WERI-Rb-1 (cell line): ENCODE measurements at places on chromosomes 11 and 22.

DNA sequence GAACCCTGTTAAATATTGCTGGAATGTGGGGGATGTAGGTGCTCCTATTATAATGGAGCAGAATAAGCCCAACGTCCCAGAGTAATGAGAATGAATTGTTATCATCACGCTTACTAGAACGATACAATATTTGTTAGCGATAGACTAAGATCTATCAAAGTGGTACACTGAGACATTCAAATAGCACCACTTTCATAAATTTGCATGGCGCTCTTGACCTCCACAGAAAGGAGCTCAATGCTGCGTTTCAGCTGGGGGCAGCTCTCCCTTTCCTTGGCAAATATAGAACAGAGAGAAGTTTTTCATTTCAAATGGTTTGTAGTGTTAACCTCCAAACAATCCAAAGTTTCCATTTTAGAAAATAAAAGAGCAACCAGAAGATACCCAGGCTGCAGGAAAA lies 38.2 kb upstream of the BLID start:
- DNase-seq, result no peak

GRCh38 chr11:83736684-83737083 lies 450.5 kb upstream of the CCDC90B start:
- no peak for DNase-seq

DNA sequence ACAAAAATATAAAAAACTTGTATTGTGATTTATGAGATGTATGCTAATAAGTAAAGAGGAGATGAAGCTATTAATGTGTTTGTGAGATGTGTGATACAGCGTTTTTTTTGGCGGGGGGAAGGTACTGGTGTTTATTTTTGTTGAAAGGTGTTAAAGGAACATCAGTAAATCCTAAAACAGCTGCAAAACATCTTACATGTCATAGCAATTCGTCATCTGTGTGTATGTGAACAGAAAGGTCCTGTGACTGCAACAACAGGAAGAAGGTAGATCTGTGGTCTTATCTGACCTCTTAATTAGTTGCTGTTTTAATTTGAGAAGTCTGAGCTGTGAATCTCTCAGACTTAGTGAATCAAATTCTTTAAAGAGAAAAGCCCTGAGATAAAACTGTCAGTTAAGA lies 1041.1 kb downstream of the JRKL start:
- no peak for DNase-seq

- peak; percentile 85 for DNase-seq
Measured at GRCh38 chr11:130508913-130509312, 60.5 kb downstream of the ADAMTS15 start.

GRCh38 chr22:39150848-39151215 lies 1.6 kb downstream of the CBX7 start:
- DNase-seq, result no peak

GRCh38 chr11:108825381-108825780 lies 160.5 kb downstream of the DDX10 start:
- DNase-seq, result no peak

DNA sequence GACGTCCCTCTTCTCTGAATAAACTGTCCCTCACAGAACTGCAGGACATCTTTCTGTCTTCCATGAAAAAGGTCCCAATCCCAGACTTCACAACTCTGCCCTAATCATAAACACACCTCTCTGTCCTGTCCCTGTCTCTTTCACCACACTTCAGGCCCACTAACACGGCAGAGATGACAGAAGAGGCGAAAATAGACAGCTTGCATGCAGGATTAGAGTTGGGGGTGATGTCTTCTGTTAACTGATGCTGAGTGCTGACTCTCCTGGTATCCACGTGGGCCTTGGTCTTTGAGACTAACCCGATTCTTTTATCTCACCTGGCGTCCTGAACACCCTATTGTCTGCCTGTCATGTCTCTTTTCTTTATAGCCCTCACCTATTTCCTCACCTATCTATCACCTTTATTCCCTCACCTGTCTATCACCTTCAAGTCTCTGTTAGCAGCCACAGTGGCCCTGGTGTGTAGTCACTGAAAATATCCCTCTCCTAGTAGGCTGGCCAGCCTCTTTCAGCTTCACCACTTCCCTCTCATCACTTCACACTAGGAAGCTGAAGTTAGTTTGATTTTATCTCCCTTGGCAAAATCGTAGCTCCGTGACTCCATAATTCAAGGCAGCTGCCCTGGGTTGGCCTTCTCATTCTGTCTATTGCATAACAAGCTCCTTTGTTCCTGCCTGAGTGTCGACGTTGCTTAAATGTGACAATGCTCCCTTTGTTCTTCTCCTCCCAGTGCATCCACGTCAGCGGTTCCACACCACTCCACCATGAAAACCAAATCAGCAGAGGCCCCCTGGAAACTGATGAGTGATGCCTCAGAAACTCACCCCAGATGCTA lies 30.6 kb upstream of the DRD2 start:
- DNase-seq, result peak; percentile 14

- DNase-seq, result no peak
Measured at GRCh38 chr11:100356035-100356434, 331.1 kb upstream of the ARHGAP42 start.

DNA sequence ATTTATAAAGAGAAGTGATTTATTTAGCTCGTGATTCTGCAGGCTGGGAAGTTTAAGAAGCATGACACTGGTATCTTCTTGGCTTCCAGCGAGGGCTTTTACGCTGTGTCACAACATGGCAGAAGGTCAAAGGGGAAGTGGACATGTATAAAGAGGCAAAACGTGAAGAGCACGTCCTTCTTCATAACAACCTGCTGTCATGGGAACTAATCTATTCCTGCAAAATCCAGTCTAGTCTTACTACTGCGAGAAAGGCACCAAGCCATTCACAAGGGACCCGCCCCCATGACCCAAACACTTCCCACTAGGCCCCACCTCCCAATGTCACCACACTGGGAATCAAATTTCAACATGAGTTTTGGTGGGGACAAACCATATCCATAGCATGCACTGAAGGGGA lies 58.3 kb downstream of the AMOTL1 start:
- DNase-seq, result no peak

GRCh38 chr11:102981324-102981910 lies 25.9 kb upstream of the MMP13 start:
- no peak for DNase-seq

DNA sequence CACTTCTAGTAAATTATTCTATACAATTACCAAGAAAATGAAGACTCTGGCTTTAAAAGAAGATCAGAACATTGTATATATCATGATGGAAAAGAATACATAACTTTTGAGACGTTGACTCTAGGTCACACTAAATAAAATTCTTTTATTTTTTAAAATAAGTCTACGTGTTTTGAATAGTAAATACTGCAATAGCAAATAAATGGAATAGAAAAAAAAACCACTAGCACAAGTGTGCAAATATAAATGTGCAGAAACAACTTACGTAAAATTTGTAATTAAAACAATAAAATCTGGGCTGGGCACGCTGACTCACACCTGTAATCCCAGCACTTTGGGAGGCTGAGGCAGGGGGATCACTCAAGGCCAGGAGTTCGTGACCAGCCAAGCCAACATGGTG lies 17.9 kb downstream of the SIK3 start:
- no peak for DNase-seq

DNA sequence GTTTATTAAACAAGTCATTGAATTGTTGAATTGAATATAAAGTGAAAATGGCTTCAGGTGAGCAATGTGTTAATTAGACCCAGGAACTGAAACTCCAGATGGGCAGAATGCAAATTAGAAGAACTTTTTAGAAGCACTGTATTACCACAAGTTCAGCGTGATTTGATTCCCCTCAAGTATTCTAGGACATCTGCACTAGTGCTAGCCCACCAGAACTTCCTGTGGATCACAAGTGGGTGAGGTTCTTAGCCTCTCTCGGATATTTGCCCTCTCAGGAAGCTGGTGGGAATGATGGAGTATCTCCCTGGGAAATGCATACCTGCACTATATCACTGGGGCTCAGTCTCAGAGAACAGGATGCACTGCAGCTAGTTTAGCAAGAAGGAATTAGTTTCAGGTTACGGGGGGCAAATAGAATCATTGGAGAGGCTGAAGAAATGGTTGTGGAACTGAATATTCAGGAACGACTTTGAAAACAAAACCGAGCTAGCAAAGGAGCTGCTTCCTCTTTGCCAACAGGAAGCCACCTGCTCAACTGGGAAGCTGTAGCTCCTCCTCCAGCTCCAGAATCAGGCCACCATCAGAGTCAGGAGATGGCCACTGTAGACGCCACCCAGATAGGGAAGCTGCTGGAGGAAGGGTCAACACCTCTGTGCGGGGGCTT lies 74.3 kb downstream of the DHCR7 start:
- DNase-seq, result no peak
